Endothelial cell (in vitro differentiated cells): ENCODE measurements at places on chromosomes 12 and 14.

DNA sequence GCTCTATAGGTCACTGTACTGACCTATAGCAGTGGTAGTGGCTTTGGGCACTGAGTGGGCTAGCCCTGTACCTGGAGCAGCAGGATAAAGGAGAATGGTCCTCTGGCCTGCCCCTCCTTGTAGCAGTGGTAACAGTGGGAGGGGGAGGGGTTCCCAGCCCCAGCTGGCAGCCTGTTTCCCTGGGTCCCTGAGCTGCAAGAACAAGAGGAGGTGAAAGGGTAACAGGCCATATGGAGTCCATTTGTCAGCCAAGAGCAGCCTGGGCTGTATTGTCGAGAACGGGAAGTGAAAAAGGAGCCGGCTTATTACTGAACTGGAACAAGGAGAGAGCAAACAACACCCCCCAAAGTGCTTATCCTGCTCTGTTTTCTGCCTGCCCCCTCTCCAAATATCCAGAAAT is 73.8 kb upstream of the SRSF5 start:
- DNase-seq: no peak

DNA sequence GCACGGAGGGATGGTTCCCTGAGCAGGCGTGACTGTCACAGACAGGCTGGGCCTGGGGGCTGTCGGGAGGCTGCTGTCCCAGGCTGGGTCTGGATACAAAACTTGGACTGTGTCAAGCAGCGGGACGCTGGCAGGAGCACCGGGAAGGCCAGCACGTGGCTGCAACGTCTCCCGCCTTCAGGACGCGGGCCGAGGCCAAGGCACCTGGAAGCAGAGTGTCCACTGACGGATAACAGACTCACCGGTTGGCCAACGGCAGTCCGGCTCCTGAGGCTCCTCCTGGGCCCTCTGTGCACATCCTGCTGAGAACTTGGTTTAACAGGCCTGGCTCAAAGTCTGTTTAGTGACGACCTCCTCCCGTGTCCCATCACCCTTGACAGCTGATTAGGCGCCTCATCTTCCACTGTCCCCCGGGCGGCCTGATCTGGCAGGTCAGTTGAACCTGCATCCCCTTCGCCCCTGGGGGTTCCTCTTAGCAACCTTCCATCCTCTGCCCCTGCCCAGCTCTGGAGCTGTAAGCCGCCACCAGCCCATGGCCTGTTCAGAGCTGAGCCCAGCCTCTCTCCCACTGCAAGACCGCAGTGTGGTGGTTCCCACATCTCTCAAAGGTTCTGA is 2.5 kb downstream of the XRCC3 start:
- DNase-seq: no peak

DNA sequence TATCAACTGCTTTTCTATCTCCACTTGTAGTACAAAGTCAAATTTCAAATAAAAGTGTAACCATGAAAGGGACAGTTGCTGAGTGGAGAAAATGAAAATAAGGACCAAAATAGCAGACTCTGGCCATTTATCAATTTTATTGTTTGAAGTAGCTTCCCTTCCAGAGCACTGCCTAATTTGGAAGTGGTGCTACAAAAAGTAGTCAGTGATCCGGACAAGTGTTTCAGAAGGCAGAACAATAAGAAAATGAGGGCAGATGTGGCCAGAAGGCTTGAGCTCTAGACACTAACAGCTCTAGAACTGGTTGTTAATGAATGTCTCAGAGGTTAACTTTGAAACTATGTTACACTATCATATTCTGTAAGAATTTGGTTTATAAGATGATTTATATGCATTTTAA is 48.9 kb downstream of the ABCC9 start:
- DNase-seq: no peak

GRCh38 chr12:52035926-52036325 is 15.3 kb upstream of the NR4A1 start:
- no peak for DNase-seq

- no peak for DNase-seq
Measured at GRCh38 chr12:82730953-82731459, 44.3 kb downstream of the TMTC2 start.
